Fibroblast of lung (primary cell): ENCODE measurements at places on chromosomes 11 and 22. TPM values are rescaled to one million over a fixed set of nuclear protein-coding genes. Genes with fewer than 3 reads are reported as not detected.

PNPLA3 gene
- 3.6 and 12.6 TPM in 2 replicates for total RNA-seq

PARVB gene
- 8.5 and 12.1 TPM in 2 replicates for total RNA-seq

TUT1 gene
- total RNA-seq: 6.9 and 7.8 TPM in 2 replicates

MOGAT2 gene
- not detected in 2 replicates for total RNA-seq

CCDC116 gene
- under 0.01 and 0.17 TPM in 2 replicates for total RNA-seq

KDM4D gene
- 0.50 and 0.51 TPM in 2 replicates for total RNA-seq

OR5P2 gene
- total RNA-seq: 0.17 TPM in 1 of 2 replicates, not detected in the other

ANO3 gene
- 1.0 and 5.1 TPM in 2 replicates for total RNA-seq

GNB1L gene
- total RNA-seq: 6.4 and 7.8 TPM in 2 replicates

RELT gene
- 0.33 and 0.77 TPM in 2 replicates for total RNA-seq

PHOX2A gene
- not detected in 2 replicates for total RNA-seq

C11orf16 gene
- total RNA-seq: not detected in 2 replicates

MMP8 gene
- total RNA-seq: under 0.01 TPM in 1 of 2 replicates, not detected in the other

PISD gene
- 20.5 and 25.6 TPM in 2 replicates for total RNA-seq
